ENCODE measurements at places on chromosomes 4 and X.
A peak's percentile ranks its signal among the peaks of the same experiment; 100 is the strongest.

- no peak for DNase-seq
These were observed 1333.9 kb upstream of the TENM3 start for GRCh38 chr4:180909279-180909678.

DNA sequence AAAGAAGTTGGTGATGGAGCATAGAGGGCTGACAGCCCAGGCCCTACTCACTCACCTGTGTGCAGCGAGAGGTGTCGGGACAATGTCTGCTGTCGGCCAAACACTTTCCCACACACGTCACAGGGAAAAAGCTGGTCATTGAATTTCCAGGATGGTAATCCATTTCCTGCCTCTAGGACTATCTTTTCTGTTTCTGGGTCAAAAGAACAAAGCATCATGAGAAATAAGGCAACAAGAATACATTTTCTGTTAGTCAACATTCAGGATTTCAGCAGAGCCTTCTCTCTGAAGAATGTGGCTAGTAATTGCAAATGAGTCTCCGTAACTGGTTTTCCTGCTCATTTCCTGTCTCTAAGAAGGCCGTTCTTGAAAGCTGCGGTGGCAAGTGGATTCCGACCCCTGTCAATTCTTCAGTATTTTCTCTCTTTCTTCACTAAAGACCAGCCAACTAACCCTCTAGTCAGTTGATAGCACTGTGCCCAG is 99.4 kb downstream of the C4orf51 start:
- DNase-seq, result no peak

GRCh38 chrX:39399387-39399786 is 598.1 kb downstream of the MID1IP1 start:
- no peak for DNase-seq

DNA sequence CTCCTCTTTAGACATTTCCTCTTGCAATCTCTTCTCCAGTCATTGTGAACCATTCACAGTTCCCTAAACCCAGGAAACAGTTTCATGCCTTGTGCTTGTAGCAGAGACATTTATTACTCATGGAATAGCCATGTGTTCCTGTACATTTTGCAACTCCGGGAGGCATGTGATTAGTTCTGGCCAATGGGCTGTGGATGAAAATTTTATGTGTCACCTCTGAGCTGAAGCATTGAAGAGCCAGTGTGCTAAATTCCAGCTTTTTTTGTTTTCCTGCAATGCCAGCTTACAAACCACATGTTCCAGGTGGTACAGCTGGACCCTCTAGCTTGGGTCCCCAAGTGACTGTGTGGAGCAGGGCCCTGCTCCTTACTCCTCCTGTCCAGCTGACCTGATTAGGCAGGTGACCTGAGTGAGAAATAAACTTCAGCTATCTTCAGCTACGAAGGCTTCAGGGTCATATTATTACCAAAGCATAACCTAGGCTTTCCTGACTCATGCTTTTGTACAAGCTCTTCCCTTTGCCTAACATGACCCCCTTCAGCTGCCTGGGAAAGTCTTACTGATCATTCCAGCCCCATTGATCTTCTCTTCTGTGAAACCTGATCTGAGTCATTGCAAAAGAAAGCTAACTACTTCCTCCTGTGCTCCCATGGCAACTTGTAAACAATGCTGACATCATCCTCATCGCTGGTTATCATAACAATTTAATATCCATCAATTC is 200.4 kb downstream of the PTTG2 start:
- no peak for DNase-seq

GRCh38 chrX:130174045-130174704 is 2.4 kb downstream of the RAB33A start:
- peak; percentile 31 for DNase-seq

DNA sequence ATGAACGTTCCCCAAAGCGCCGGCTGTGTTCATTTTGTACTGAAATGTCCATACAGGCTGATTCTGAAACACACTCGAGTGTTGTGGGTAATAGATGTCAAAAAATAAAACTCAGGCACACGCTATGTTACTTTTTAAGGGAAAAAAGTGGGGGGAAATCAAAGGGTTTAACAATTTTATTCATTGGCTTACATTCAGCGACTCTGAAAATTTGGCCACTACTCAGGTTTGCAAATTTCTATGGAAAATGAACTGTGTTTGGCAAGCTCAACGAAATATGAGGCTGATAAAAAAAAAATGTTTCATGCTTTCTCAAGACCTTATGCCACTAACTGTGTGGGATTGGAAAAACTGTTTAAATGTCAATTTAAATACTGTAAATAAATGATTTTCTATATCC is 18.5 kb downstream of the AMELX start:
- no peak for DNase-seq

DNA sequence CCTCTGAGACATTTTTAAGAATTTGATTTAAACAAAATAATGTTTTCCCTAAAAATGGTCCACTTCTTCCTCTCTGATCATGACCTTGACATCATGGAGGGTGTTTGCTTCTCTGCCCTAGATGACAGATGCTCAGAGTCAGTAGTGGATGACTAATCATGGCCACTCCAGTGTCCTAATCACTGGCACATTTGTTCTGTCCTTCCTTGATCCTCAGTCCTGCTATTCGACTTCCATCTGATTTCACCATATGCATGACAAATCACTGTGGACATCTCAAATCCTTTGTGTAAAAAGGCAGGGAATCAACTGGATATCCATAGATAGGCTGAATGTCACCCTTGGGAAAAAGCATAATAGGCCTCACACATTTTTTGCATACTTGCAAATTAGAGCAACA is 9.0 kb downstream of the CRMP1 start:
- DNase-seq, result no peak

- no peak for DNase-seq
These were observed 349.9 kb upstream of the KLF3 start for GRCh38 chr4:38313999-38314561.

DNA sequence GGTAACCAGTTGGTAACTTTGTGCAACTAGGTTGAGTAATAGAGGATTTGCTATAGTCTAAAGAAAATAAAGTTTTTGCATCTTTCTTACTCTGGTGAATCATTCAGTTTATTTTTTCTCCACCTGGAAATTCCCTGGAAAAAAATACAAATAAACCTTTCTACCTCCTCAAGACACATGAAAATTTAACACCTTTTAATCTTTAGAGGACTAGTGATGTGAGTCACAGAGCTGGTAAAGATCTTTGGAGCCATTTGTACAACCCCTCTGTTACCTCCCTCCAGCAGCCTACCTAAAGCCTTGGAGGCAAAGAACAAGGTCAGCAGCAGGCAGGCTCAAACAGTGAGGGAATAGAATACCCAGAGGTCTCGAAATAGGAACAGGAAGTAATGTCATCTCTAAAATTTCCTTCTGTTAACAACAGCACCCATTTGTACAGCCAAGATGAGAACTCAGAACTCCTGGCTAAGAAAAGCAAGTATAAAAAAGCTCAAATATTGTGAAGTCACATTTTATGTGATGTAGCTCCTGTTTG is 10.2 kb upstream of the MAOB start:
- DNase-seq, result no peak

GRCh38 chrX:9164533-9165426 is 130.9 kb upstream of the FAM9B start:
- no peak for DNase-seq

DNA sequence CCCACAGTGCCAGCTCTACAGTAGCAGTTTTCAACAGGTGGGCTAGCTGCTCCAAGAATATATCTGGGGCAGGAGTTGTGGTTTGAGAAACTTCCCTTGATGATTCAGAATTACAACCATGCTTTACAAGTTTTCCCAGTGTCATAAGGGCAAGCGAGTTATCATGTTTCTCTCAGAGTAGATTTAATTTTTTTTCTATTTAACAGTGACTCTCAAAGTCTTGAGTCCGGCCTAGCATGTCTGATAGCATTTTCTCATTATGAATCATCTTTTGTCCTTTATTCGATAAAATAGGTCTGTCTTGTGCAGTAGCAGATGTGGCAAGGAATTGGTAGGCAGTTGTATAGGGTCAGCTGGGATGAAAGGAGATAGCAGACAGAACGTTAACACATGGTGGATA is 62.2 kb upstream of the SPANXD start:
- no peak for DNase-seq

GRCh38 chr4:1787411-1788077 is 5.5 kb upstream of the FGFR3 start:
- DNase-seq, result no peak

DNA sequence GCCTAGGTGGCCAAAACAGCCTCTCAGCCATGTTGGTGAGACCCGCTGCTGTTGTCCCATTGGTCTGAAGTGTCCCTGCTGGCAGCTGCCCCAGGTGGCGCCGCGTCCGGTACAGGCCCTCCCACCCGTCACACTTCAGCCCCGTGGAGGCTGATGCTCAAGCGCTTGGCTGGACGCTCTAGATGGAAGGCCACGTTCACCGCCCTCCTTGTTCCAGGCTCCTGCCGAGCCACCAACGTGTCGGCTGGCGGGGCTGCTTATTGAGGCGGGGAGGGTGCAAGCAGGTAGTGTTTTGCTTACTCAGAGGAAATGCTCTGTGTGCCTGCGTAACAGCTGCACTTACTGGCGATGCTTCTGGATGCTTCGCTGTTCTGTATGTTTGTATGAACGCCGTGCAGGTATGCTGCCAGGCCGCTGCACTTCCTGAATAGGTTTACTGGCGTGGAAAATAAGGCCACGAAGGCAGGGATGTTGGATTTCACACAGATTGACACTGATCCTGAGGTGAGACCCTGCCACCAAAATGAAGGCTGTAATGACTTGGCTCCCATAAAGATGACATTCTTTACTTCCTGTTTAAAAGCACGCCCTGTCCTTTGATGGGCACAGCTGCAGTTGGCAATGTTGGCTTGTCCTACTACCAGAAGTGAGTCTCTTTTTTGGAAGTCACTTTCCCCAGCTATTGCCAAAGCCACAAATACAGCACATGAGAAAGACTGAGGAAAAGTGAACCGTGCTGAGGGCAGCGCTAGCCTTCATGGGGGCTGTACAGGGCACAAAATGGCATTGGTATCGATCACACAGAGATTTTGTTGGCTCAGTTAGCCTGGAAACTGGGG is 21.0 kb upstream of the CLCN4 start:
- no peak for DNase-seq

- no peak for DNase-seq
These were observed 37.2 kb downstream of the CNGA2 start for GRCh38 chrX:151771726-151772125.

GRCh38 chrX:11756354-11757318 is 1.4 kb upstream of the MSL3 start:
- no peak for DNase-seq

DNA sequence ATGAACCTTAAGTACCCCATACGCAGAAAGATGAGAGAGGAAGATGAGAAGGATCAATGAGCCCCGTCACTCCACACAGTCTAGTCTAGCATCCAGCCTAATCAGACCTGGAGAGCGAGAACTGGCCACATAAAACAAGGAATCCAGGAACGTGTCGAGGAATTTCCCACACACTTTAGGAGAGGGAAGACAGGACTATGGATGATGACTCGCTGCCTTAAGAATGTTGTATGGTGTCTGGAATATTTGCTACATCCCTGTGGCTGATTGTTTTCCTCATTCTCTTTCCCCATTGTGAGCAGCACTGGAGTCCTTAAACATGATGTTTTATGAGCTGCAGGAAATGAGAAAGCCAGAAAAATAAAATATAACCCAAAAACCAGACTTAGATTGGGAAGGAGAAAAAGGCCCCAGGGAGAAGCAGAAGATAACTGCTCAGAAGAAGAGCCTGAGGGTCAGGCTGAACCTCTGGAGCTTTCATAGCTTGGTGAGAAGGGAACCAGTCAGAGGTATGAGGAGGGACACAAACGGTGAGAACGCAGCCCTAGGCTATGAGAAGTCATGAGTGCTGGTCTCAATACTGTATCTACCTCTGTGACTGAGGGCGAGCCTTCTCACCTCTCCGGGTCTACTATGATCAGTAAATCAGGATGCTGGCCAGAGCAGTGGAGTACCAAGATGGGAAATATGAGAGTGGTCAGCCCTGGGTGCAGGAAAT is 139.5 kb upstream of the NOCT start:
- DNase-seq, result no peak

DNA sequence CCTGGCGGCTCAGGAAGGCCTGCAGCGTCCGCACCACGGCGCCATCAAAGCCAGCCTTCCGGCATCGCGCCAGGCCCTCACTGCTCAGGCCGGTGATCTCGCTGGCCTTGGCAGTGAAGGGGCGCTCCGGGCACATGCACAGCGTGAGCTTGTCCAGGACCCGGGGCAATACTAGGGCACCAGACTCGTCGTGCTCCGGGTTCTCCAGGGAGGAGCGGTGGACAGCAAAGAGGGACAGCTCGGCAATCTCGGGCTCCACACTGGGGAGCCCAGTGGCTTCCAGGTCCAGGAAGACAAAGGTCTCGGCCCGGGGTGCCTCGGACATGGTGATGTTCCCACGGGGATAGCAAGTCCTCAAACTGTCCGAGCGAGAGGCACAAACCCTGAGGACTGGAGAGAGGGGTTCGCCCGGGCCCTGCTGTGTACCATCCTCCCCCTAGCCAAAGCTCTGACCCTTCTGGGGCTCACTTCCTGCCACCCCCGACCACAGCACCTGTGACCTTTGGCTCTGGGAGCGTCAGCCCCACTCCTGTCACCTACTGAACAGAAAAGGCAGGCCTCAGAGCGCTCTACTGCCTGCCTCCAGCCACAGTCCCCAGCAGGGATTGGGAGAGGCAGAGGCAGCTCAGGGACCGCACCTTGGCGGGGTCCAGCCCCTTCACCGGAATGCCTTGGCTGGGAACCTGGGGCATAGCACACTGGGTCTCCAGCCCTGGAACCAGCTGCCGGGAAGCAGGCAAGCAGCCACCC is 575 bp downstream of the TREX2 start:
- no peak for DNase-seq

- no peak for DNase-seq
These were observed 1025.5 kb downstream of the STIM2 start for GRCh38 chr4:27886120-27886519.

DNA sequence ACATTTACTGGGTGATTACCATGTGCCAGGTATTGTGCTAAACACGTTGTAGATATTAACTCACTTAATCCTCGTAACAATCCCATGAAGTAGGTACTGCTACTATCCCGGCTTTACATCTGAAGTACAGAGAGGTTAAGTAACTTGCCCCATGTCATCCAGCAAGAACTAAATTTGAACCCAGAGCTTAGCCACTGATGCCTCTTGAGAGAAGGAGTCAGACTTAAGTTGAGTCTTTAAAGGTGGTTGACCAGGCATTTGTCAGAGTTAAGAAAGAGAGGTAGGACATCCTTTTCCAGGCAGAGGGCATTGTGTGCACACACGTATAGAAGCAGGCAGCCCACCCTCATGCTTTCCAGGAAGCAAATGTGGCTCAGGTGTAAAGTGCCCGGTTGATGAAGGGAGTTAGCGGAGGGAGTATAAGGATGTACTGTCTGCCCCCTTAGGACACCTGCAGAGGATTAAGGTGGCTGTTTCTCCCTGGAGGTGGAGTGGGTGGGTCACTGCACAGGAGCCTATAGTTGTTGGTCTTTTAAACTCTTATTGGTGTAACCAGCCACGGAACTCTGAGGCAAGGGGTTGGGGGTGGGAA is 335 bp upstream of the CD38 start:
- DNase-seq, result no peak

- DNase-seq, result no peak
These were observed 263.3 kb downstream of the EVC2 start for GRCh38 chr4:5444918-5445517.

- DNase-seq, result no peak
These were observed 58.0 kb upstream of the CCSER1 start for GRCh38 chr4:90069151-90069550.

- DNase-seq, result no peak
These were observed 37.8 kb upstream of the EXOC1L start for GRCh38 chr4:55781812-55782211.

GRCh38 chr4:180587379-180587778 is 1655.8 kb upstream of the TENM3 start:
- no peak for DNase-seq
